CD8-positive, alpha-beta memory T cell (primary cell): ENCODE measurements at places on chromosomes 4 and X.

DNA sequence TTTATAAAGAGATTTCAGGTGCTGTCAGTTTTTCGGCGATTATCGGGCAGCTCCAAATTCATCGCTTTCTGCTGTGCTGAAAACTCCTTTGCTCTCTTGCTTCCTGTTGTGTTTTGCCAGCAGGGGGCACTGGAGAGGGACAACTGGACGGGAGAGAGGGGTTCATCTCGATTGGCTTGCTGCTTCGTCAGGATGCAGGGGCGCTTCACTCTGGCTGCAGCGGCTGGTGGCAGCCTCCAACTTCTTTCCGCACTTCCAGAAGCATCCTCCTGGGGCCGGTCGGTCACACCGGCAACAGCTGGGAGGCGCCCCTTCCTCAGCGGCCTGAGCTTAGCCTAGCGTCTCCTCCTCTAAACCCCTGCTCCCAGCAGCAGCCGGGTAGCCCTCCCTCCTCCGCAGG, 29.5 kb downstream of the MSL3 start:
- peak; percentile 51 for DNase-seq
- H3K27ac ChIP-seq: no peak overlapping the region
- no peaks in the 10 kb centered on the region for H3K27me3 ChIP-seq
- H3K36me3 ChIP-seq: no peaks in the 10 kb centered on the region
- peak overlapping the region; percentile 14 for H3K4me3 ChIP-seq

DNA sequence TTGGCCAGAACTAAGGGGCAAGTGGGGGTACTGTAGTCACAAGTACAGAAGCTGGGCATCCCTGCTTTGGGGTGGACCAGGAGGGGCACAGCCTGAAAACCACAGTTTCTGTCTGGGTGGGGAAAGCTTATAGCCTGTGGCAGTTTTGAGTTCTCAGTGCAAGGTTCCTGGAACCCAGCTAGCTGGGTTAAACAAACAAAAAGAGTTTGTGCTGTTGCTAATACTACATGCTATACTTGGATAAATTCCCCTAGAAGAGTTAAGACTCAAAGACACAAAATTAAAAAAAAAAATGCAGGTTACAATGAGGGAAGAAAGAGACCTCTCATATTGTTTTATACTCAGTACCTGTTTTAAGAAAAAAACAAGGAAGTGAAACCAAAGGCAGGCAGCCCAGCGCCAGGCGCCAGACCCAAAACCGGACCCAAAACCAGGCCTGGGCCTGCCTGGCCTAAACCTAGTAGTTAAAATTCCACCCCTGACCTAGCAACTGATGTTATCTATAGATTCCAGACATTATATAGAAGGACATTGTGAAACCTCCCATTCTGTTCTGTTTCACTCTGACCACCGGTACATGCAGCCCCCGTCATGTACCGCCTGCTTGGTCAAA, 50.8 kb downstream of the SLC2A9 start:
- H3K4me1 ChIP-seq: no peaks in the 10 kb centered on the region
- no peak overlapping the region for H3K27ac ChIP-seq
- DNase-seq: no peak
- no peaks in the 10 kb centered on the region for H3K36me3 ChIP-seq

- H3K27ac ChIP-seq: no peak overlapping the region
- DNase-seq: no peak
- no peaks in the 10 kb centered on the region for H3K27me3 ChIP-seq
- no peaks in the 10 kb centered on the region for H3K36me3 ChIP-seq
- peaks cover 6% of the 10 kb centered on the region for H3K4me1 ChIP-seq
Measured at GRCh38 chrX:7062903-7063302, 84.6 kb upstream of the STS start.

DNA sequence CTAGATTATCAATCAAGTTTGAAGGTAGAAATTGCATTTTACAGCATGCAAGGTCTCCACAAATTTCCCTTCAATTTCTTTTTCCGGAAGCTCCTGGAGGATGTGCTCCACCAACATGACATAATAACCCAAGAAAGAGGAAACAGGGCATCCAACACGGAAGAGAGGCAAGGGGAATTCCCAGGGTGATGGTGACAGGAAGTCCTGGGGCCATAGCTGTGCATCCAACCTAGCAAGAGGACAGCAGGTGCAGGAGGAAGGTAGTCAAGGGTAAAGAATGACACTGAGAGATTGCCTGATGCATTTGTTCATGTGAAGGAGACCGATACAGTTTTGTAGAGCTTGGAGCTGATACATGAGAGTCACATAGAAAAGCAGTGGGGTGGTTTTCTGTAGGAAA, 115.7 kb upstream of the LSM6 start:
- DNase-seq: no peak
- no peaks in the 10 kb centered on the region for H3K27me3 ChIP-seq
- no peak overlapping the region for H3K4me3 ChIP-seq
- no peak overlapping the region for H3K27ac ChIP-seq
- H3K4me1 ChIP-seq: no peaks in the 10 kb centered on the region
- H3K36me3 ChIP-seq: no peaks in the 10 kb centered on the region

DNA sequence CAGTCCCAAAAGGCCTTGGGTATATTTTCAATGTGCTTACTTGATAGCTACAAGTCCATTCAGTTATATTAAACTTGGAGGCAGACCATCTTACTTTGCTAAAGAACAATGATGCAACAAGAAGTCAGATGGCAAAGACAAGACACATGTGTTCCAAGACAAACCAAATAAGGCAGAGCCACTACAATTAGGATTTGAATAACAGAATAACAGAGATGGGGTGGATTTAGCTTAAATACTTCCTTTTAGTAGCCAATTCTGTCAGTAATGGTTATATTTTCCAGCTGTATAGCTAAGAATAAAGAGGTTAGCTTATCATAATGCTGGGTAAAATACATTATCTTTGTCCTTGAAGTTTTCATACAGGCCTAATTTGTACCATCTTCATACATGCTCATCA, 37.7 kb upstream of the FRAS1 start:
- no peaks in the 10 kb centered on the region for H3K27me3 ChIP-seq
- no peak overlapping the region for H3K27ac ChIP-seq
- DNase-seq: no peak
- H3K36me3 ChIP-seq: no peaks in the 10 kb centered on the region
- no peak overlapping the region for H3K4me3 ChIP-seq

- no peak for DNase-seq
- no peaks in the 10 kb centered on the region for H3K36me3 ChIP-seq
- H3K27ac ChIP-seq: no peak overlapping the region
Measured at GRCh38 chr4:24595659-24596058, 11.3 kb upstream of the DHX15 start.

DNA sequence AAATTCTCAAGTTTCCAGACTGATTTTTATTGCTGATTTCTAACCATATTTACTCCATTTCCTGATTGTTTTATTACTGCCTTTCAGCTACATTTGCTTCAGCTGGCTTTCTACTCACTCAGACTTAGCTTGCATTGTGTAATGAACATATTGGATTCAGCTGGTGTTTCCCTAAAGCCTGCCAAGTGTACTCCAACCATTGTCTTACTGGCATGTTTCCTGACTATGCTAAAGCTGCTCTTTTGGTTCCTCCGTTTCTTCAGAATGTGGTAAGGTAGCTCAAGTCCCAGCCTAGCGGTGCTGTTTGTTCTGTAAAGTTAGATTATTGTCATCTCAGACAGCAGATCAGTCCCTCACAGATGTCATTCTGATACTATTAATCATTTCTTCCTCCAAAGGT, 53.1 kb upstream of the GLRA2 start:
- no peak overlapping the region for H3K4me3 ChIP-seq
- DNase-seq: no peak
- H3K36me3 ChIP-seq: no peaks in the 10 kb centered on the region
- no peaks in the 10 kb centered on the region for H3K27me3 ChIP-seq
- no peak overlapping the region for H3K27ac ChIP-seq
- no peaks in the 10 kb centered on the region for H3K4me1 ChIP-seq

GRCh38 chrX:71632923-71633657, 14.8 kb upstream of the CXCR3 start:
- DNase-seq: no peak
- no peak overlapping the region for H3K4me3 ChIP-seq
- peaks cover 19% of the 10 kb centered on the region for H3K4me1 ChIP-seq
- no peaks in the 10 kb centered on the region for H3K36me3 ChIP-seq
- H3K27ac ChIP-seq: no peak overlapping the region

GRCh38 chr4:109560687-109561461, 828 bp downstream of the MCUB start:
- no peaks in the 10 kb centered on the region for H3K36me3 ChIP-seq
- peak; percentile 77 for DNase-seq
- peaks cover 56% of the 10 kb centered on the region for H3K4me1 ChIP-seq
- peak overlapping the region; percentile 92 for H3K27ac ChIP-seq

DNA sequence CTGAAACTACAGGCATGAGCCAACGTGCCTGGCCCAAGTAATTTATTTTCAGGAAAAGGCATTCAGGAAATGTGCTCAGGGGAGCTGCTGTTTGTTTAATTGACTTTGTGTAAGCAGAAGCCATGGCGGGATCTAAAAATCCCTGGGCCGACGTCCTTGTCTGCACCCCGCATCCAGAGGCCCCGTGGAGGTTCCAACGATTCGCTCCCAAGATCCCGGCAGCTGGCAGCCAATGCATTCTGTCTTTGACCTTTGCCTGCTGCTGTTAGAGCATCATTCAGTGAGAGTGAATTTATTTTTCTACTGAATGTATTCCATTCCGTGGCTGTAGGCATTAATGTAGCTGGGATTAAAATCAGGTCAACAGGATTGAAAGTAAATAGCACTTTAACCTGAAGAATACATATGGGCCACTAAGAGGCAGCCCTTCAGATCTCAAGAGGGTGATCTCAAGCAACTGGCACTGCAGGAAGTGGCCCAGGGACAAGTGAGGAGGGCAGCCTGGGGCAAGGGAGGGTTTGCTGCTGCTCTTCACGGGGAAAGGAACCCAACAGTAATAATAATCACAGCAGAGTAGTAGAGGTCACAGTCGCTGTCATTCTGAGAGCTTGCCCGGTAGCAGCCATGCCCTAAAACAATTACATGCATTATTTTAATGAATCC, 75.2 kb downstream of the PSAPL1 start:
- no peak for DNase-seq
- H3K27me3 ChIP-seq: no peaks in the 10 kb centered on the region
- H3K4me1 ChIP-seq: no peaks in the 10 kb centered on the region
- no peak overlapping the region for H3K4me3 ChIP-seq

DNA sequence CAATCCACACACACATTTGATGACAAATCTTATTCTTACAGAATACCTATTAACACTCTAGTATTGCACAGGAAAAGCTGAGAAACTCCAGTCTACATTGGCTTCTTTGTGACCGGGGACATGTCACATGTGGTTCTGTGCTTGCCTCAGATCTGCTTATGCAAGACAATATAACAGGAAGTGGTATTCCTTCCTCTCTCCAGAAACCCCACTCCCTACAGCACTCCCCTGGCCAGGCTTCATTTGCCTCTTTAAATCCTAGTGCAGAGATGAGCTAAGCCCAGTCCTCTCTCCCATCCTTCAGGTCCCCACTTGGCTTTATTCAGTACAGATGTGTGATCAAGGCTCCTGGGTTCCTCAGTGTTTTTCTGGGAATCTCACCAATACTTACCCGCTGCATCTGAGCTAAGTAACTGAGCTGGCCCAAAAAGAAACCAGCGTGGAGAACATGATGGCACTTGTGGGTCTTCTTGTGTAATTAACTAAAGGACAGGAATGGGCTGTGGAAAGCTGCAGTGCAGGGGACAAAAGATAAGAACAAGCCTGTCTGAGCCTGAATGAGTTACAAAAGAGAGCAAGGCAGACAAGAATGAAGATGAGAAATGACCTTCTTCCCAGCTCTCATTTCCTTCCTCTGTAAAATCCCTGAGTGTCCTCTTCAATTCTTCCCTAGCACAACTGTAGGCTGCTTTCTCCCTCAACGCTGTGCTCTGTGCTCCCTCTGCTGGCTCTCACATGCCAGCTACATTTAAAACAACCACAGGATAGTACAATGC, 105.6 kb downstream of the HNRNPD start:
- H3K4me3 ChIP-seq: no peak overlapping the region
- no peak overlapping the region for H3K27ac ChIP-seq
- DNase-seq: peak; percentile 6
- no peaks in the 10 kb centered on the region for H3K27me3 ChIP-seq
- no peaks in the 10 kb centered on the region for H3K36me3 ChIP-seq
- peaks cover 8% of the 10 kb centered on the region for H3K4me1 ChIP-seq

DNA sequence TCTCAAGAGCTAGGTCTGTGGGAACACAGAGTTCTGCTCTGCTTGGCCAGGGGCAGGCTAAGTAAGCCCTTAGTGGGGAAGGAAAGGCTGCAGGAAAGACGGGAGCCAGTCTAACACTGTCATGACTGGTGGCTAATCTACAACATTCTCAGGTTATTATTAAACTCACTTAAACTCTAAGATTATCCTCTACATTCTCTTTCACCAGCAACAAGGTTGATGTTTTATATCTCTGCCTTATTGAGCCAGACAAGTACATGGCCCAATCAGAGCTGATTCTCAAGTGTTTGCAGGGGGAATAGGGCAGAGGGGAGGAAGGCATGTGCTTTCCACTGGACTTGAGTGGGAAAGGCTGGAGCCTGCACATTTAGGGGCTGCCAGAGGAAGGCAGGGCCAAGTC, 50.9 kb upstream of the FAM241A start:
- no peaks in the 10 kb centered on the region for H3K36me3 ChIP-seq
- H3K4me3 ChIP-seq: no peak overlapping the region
- no peaks in the 10 kb centered on the region for H3K4me1 ChIP-seq
- no peak overlapping the region for H3K27ac ChIP-seq
- no peak for DNase-seq

DNA sequence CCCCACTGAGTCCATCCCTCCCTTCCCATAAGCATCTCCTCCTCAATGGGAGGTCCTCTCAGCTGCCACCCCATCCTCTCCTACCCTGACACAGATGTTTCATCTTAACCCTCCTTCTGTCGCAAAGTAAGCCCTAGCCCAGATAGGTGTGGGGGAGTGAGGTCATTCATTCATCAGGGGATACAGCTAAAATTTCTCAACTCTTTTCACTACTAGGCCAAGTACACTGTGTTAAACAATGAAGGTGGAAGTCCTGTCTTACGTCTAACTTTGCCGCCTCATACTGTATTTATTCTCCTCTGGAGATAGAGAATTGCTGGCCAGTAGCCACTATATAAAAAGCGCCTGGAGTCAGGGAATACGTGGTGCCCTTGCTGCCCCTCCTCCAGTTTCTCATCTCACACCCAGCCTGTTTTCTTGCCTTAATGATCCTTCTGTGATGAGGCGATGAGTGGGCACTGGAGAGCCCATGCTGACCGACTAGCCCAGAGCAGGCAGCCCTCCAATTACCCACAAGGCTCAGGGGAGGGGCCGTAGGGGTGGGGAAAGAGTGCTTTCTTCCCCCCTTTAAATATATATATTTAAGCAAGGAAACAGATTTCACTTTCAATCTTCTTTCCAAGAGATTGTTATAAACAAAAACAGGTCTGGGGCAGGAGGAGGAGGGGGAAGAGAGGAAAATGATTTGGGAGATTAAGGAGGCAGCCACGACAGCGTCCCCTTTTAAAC, 149.5 kb downstream of the PJA1 start:
- H3K27me3 ChIP-seq: no peaks in the 10 kb centered on the region
- no peak overlapping the region for H3K4me3 ChIP-seq
- DNase-seq: no peak
- H3K36me3 ChIP-seq: no peaks in the 10 kb centered on the region
- no peaks in the 10 kb centered on the region for H3K4me1 ChIP-seq
- H3K27ac ChIP-seq: no peak overlapping the region
